Mesothelial cell of epicardium (in vitro differentiated cells): ENCODE measurements at places on chromosomes 7 and 10.

DNA sequence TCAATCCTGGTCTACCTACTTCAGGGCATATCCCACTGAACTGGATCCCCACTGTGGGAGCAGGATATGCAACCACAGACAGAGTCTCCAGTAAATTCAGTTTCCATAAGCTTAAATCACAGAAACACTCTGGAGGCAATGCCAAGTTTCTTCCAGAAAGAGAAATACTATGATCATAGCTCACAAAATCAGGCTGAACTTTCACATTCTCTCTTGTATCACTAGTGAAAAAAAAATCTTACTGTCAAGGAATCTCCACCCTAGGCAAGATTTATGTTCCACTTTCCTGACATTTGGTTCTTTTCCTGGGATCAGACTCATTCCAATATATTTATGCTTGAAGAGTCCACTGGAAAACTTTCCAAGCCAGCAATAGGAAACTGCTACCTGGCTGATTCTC is 749.0 kb downstream of the SUGCT start:
- DNase-seq, result no peak

DNA sequence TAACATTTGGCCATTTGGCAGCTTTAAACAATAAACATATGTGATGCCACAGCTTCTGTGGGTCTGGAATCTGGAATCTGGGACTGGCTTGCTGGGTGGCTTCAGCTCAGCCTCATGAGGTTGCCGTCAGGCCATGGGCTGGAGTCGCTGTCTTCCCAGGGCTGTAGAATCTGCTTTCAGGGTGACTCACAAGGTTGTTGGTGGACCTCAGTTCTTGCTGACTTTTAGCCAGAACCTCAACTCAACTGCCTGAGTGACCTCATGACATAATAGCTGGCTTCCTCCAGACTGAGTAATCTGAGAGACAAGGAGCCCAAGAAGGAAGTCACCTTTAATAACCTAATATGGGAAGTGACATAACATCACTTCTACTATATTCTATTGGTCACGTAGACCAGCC is 44.6 kb upstream of the TSPAN13 start:
- no peak for DNase-seq

DNA sequence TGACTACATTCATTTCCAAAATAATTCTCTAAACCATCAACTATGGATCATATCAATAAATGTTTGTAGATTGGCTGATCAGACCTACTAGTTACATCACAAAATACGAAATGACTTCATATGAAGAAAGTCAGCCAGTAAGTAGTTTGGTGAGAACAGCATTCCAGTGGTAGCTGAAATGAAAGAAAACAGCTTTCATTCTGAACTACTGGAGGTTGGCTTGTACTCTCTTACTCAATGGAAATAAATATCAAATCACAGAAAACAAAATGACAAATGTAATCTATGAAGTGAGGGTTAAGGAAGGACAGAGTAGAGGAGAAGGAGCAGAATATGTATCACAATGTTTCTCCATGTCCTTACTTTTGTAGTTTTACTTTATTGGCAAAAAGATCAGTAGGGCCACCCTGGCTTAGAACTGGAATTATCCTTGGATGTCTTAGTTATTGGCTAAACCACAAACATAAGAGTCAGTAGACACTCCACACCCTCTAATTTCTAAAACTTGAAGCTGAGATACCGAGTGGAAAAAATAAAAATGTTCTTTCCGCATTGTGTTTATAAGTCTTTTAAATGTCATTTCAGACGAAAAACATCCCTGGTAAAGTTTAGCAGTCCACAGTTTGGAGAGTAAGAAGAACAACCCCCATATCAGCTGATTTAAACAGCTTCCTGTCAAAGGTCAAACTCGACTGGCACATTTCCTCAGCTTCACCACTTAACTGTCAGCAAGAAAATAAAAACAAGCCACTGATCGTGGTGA is 74.0 kb upstream of the DGKI start:
- DNase-seq, result no peak

- DNase-seq, result no peak
Observed at GRCh38 chr10:1193561-1193960, 137.4 kb downstream of the WDR37 start.

- no peak for DNase-seq
Observed at GRCh38 chr7:130218806-130219620, 11.4 kb downstream of the SSMEM1 start.
